ENCODE measurements at places on chromosomes 7 and 10.
A peak's percentile ranks its signal among the peaks of the same experiment; 100 is the strongest.

- DNase-seq, result peak; percentile 42
Measured at GRCh38 chr7:139075031-139075652, 34.4 kb downstream of the ZC3HAV1 start.

DNA sequence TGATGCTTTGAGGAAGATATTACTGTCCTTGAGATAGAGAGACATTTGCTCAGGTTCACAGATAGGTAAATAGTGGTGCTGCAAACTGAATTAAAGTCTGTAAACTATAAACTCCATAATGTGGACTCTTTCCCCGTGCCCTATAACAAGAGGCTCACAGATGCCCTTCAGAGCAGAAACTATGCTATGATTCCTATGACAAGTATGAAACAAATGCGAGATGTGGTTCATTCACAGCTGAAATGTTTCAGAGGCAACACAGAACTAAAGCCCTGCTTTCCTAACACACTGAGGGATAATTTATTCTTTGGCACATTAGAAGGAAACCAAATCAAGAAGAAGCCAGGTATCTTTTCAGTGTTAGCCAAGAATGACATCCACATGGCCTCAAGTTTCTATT is 13.4 kb downstream of the CHUK start:
- DNase-seq, result no peak

GRCh38 chr10:11110539-11110938 is 92.9 kb downstream of the CELF2 start:
- DNase-seq, result no peak

- no peak for DNase-seq
Measured at GRCh38 chr7:50185208-50185607, 92.2 kb upstream of the ZPBP start.

- no peak for DNase-seq
Measured at GRCh38 chr7:81960026-81960425, 190.2 kb upstream of the HGF start.

DNA sequence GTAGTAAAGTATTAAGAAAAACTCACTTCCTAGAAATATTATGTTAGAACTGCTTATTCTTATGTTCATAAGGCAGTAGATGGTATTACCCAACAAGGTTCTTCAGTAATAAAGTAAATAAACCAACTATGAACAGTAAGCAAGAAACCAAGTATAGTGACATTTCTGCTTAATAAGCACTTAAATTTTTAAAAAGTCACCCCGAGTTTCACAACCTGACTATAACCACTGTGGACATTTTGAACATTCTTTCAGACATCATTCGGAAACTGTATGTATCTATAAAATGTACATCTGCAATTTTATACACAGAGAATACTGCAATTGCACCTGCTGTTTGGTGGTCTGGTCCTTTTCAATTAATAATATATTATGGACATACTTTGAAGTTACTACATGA is 1073.6 kb downstream of the XPNPEP1 start:
- DNase-seq, result no peak

DNA sequence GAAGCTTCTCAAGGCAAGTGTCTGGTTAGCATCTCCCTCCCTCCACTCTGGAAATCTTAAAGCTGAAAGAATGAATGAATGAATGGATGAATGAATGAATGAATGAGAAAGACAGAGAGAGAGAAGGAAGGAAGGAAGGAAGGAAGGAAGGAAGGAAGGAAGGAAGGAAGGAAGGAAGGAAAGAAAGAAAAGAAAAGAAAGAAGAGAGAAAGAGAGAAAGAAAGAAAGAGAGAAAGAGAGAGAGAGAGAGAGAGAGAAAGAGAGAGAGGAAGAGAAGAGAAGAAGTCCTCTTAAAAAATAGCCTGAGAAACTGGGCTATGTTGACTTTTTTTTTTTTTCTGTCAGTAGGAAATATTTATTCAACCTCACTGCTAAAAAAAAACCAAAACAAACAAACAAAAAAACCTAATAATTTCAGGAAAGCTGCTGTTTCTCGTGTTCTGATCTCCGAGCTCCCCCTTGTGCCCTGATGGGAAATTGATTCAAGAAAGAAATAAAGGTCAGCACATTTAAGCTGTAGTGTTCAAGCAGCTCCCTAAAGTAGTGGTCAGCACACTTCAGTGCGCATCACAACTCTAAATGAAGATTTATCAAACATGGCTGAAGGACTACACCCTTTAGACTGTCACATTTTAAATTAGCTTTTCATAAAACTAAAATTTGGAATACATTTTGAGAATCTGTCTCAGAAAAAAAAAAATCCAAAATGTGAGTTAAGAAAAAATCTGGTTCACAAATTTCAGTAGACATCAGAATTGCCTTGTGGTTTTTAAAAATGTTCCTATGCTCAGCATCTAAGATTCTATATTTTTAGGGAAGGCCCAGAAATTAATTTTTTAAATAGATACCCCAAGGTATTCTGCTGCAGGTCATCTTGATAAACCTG is 154.3 kb downstream of the ELAPOR2 start:
- DNase-seq, result peak; percentile 10

GRCh38 chr7:155790666-155791065 is 21.6 kb downstream of the SHH start:
- no peak for DNase-seq

GRCh38 chr7:106345421-106346166 is 60.8 kb upstream of the NAMPT start:
- no peak for DNase-seq

DNA sequence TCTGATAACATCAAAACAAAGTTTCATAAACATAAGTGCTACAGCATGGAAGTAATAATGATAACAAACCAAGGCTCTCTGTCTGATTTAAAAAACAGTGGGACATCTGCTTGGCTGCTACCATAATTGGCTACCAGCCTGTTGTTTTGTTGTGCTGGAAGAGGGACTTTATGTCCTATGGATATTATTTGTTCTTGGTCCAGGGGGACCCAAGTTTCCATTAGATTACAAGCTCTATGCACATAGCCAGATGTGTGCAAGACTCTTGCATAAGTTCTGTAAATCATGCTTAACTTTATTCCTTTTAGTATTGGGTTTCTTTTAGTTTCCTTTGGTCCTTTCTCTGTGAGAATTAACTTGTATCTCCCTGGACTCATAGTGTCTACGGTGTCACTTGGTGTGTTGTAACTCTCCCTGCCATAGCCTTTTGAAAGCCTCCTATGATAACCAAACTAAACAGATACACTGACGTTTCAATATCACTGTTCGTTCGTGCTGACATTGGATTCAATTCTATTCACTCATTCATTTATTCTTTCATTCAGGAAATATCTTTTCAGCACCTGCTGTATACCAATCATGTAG is 41.4 kb upstream of the CD36 start:
- no peak for DNase-seq

- DNase-seq, result no peak
Measured at GRCh38 chr7:138595454-138595853, 105.7 kb downstream of the SVOPL start.

DNA sequence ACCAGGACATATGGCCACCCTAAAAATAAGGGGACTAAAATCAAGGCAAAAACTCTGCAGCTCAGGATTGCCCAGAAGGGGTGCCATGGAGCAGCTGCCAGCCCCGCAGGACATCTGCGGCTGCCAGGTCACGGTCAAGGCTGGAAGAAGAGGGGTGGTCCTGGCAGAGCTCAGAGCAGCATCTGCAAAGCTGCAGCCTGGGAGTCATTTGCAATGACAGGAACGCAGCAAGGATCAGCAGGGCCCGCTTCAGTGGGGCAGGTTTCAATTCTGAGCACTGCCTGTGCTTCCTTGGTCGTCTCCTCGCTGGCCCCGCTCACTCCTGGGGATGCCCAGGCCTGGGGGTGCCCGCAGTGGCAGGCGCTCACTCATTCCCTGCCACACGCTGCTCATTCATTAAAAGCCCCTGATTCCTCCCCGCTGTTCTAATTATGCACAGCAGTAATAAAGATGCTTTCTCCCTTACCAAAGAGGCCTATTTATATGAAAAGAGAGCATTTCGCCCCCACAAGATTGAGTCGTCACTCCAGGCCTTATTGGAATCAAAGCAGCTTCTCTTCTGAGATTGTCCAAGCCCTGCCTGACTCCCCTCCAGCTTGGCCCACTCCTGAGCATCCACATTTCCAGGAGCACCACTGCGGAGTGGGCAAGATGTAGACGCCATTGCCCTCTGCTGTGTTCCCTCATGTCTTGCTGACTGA is 4.6 kb downstream of the HSPA12A start:
- no peak for DNase-seq

GRCh38 chr7:137946011-137946410 is 55.9 kb downstream of the CREB3L2 start:
- DNase-seq, result no peak

- no peak for DNase-seq
Measured at GRCh38 chr10:51086710-51087109, 12.4 kb downstream of the PRKG1 start.

- DNase-seq, result no peak
Measured at GRCh38 chr10:71431239-71432100, 34.8 kb downstream of the CDH23 start.

DNA sequence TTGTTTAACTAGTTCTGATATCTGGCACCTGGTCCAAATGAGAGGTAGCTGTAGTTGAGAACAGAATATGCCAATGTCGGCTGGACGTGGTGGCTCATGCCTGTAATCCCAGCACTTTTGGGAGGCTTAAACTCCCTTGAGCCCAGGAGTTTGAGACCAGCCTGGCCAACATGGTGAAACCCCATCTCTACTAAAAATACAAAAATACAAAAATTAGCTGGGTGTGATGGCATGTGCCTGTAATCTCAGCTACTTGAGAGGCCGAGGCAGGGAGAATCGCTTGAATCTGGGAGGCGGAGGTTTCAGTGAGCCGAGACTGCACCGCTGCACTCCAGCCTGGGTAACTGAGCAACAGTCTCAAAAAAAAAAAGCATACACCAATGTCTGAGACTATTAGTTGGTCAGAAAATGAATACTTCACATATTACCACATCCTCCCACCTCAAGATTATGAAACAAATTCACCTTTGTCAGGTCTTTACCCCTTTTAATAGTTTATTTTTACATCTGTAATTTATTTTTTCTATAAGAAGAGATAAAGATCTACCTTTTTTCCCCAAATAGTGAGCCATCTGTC is 38.8 kb downstream of the EPC1 start:
- no peak for DNase-seq

- DNase-seq, result no peak
Measured at GRCh38 chr10:112711366-112711765, 238.7 kb upstream of the TCF7L2 start.

DNA sequence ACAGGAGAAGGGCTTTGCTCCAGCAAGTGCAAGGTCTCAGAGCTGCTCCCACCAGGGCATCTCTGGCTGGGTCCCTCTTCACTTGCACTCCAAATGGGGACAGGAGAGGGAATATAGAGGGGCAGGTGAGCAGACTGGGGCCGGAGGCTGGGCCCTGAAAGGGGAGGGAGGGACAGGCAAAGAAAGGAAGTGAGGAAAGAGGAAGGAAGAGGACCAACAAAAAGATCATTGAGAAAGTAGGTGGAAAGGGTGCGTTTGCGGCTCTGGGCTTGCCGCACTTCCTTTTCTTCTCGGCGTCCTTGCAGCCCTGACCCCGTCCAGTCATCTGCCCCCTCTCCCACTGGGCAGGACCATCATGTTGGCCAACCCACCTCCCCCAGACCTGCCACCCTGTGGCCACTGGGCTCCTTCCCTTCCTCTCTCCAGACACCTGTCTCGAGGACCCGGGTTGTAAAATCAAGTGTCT is 14.0 kb downstream of the ITPRIP start:
- DNase-seq, result no peak

DNA sequence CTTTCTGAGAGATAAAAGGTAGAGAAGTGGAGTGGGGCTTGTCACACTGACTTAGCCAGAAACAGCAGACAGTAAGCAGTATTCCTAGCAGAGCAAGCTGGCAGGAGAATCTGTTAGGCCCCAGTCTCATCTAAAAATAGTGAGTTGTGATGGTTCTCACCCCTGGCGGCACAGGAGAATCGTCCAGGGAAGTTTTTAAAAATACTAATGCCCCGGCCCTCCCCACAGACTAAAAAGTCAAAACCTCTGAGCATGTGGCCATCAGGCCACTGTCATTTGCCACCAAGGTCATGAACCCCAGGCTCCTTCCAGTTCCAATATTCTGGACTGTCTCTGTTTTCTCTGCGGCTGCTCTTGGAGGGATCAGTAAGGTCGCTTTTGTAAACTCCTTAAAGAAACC is 34.0 kb downstream of the LYZL1 start:
- no peak for DNase-seq

- no peak for DNase-seq
Measured at GRCh38 chr7:132575419-132575981, 770 bp downstream of the PLXNA4 start.

GRCh38 chr10:103127241-103127640 is 65.8 kb downstream of the NT5C2 start:
- DNase-seq, result no peak

DNA sequence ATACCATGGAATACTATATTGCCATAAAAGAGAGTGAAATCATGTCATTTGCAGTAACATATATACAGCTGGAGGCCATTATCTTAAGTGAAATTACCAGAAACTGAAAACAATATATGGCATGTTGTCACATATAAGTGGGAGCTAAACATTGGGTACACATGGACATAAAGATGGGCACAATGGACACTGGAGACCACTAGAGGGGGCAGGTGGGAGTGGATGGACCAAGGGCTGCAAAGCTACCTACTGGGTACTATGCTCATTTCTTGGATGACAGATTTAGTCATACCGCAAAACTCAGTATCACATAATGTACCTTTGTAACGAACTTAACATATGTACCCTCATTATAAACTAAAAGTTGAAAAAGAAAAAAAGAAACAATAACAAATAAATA is 1167.6 kb downstream of the NXPH1 start:
- DNase-seq, result no peak

GRCh38 chr10:35409094-35409582 is 72.8 kb downstream of the CCNY start:
- DNase-seq, result no peak

- no peak for DNase-seq
Measured at GRCh38 chr10:59825932-59826331, 72.7 kb upstream of the MRLN start.

- DNase-seq, result no peak
Measured at GRCh38 chr7:130639388-130639787, 29.2 kb downstream of the COPG2 start.

DNA sequence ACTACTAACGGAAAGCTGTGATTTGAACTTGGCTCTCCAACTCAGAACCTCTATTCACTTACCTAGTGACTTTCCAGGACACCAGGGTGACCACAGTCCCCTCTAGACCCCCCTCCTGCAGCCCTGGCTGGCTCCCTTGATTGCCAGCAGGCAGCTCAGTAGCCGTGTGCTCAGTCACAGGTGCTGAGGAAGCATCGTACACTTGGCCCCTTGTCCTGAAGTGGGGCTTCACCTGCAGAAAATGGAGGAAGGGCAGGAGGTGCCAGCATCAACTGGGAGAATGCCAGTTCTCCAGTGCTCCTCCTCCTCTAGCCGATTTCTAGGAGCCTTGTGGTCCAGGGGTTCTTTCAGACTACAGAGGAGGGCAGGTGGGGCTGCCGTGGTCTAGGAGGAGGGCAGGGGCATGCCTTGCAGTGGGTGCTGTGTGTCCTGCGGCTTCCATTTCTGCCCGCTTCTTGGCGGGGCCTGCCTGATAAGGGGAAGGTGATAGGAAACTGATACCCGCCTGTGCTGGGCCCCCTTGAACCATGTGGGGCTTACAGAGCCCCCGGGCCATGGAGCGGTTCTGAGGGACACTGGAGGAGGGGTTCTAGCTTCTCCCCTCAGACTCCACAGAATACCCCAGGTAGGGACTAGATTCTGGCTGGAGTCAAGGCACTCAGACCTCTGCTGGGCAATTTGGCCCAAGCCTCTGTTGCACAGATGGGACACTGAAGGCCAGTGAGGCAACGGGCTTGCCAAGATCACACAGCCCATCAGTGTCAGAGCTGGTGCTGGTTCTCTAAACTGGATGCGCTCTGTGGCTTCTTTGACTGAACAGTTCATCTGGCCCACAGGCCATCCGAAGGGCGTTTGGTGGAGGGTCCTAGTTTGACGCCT is 14.0 kb downstream of the FAM241B start:
- DNase-seq, result no peak

GRCh38 chr7:99767662-99768061 is 16.3 kb downstream of the CYP3A4 start:
- DNase-seq, result no peak

All from non-pigmented ciliary epithelial cell (primary cell).